ENCODE measurements at places on chromosomes 1 and 21.

DNA sequence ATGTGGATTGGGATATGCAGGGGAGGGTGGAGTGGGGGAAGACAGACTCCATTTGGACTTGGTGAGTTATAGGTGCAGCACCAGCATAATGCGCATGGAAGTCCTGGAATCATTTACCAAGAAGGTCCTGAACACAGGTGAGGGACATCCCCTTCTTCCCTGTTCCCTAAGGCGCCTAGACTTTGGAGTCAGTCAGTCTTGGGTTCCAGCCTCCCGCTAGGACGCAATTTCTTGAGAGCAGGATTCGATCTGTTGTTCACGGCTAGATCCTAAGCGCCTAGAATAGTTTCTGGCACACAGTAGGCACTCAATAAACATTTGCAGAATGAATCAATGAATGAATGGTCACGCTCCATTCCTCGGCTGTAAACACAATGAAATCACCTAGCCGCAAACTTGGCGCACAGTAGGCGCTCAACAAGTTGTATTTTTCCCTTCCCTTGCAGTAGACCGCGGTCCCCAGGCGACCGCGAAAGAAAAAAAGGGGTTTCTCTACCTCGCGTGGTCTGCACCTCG lies 1.0 kb upstream of the AK4 start:
- DNase-seq = no peak

- no peak for DNase-seq
Measured at GRCh38 chr1:158356616-158357015, 2.9 kb downstream of the CD1E start.

DNA sequence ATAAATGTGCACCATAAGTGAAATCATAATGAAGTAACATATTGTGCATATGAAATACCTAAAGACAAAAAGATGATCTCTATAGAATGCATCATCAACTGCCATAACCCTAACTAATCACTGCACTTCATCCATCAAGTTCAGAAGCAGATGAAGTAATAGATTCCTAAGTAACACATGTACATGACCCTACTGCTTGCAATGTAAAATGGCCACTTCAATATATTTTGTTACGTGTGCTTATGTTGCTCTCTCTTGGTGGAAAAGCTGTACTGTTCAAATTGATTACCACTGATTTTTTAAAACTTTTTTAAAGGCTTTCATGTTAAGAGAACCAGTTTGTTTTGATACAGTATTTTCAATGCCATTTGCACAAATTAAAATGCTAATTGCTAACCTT lies 141.8 kb downstream of the TTLL7 start:
- peak; percentile 61 for DNase-seq

GRCh38 chr21:42214081-42214750 lies 4.7 kb upstream of the ABCG1 start:
- no peak for DNase-seq

DNA sequence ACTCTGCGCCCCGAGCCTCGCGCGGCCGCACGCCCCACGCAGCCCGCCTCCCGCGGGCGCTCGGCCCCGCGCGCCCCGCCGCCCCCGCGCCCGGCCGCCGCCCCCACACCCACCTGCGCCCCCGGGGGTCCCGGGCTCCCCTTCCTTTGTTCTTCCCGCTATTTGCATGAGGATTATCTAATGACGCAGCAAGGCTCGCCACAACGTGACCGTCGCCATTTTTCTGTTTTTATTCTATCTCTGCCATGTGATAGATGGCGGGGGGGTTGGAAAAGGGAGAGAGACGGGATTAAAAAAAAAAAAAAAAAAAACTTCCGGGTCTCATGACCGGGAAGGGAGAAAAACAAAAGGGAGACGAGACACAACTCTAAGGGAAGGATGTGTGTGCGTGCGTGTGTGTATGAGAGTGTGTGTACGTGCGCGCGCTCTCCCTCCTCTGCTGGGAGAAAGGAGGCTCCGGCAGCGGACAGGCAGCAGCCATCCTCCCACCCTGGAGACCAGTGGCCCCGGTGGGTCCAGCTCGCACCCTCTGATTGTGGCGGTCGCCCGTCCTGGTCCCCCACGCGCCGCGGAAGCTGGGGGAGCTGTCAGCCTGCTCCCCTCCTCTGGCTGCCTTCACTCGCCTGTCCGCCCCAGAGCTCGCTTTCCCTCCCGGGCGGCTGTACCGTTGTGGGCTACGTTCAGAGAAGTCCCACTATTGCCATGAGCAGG lies 80.4 kb upstream of the AK4 start:
- peak; percentile 89 for DNase-seq

- no peak for DNase-seq
Measured at GRCh38 chr1:27824411-27824810, 6.2 kb upstream of the PPP1R8 start.

- DNase-seq = no peak
Measured at GRCh38 chr1:38183747-38184146, 137.2 kb upstream of the POU3F1 start.

GRCh38 chr1:112872551-112872962 lies 83.4 kb downstream of the SLC16A1 start:
- no peak for DNase-seq

DNA sequence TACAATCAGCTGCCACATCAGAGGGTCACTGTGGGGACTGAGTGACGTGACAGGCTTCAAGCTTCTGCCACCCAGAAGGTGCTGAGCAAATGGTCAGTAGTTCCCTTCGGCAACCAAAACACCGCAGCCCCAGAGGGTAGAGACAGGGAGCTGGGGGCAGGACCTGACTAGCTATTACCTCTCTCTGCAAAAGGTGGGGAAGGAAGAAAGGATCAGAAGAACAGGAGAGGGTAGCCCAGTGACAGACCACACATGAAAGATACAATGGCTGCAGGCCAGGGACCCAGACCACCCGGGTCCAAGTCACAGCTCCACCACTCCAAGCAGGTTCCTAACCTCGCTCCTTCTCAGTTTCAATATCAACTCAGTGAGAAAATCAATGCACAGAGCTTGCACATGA lies 377.1 kb downstream of the NPHP4 start:
- no peak for DNase-seq

DNA sequence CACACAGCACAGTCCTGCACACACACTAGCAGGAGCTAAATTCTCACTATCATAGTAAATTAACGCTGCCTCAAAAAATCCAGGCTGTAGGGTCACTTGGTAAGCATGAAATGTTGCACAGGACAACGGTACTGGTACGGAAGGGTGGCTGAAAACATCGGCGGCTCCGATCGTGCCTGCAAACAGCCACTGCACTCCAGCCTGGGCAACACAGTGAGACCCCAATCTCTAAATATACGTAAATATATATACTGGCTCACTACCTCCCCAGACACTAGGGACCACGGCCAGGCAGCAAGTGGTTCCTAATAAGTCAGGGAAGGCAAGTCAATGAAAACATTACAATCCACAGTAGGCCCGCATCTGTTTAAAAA lies 44.3 kb downstream of the GLIS1 start:
- no peak for DNase-seq

- no peak for DNase-seq
Measured at GRCh38 chr21:14838400-14838799, 226.4 kb downstream of the NRIP1 start.

GRCh38 chr1:202131956-202132821 lies 9.5 kb downstream of the GPR37L1 start:
- no peak for DNase-seq

Measured in NCI-H1694 treated with DMSO at 0.1 percent for 48 hours (cell line).